ENCODE measurements at places on chromosomes 7 and 10. TPM values are rescaled to one million over a fixed set of nuclear protein-coding genes. Genes with fewer than 3 reads are reported as not detected.

The PPP1R17 gene
- polyA plus RNA-seq, result 0.19 TPM

The CACNB2 gene
- polyA plus RNA-seq, result 1.3 TPM

The DCLRE1C gene
- polyA plus RNA-seq, result 34.7 TPM

The LYZL1 gene
- polyA plus RNA-seq, result not detected

The SMIM30 gene
- 103 TPM for polyA plus RNA-seq

The TLX1 gene
- polyA plus RNA-seq, result not detected

The ZC3HAV1L gene
- polyA plus RNA-seq, result 4.4 TPM

The RP9 gene
- polyA plus RNA-seq, result 22.9 TPM

The CYP2C18 gene
- 0.08 TPM for polyA plus RNA-seq

The HOXA13 gene
- not detected for polyA plus RNA-seq

The TMEM229A gene
- polyA plus RNA-seq, result not detected

The PDZD7 gene
- polyA plus RNA-seq, result not detected

The AKR1C4 gene
- polyA plus RNA-seq, result 0.20 TPM

The PILRA gene
- polyA plus RNA-seq, result 6.6 TPM

The PRTFDC1 gene
- 14.2 TPM for polyA plus RNA-seq

The TSPAN33 gene
- 12.0 TPM for polyA plus RNA-seq

The MRC1 gene
- not detected for polyA plus RNA-seq

The PIP4K2A gene
- polyA plus RNA-seq, result 82.5 TPM

The CFAP46 gene
- polyA plus RNA-seq, result not detected

The DNAJC12 gene
- 4.7 TPM for polyA plus RNA-seq

The NUTM2E gene
- polyA plus RNA-seq, result 0.05 TPM

The NSMCE4A gene
- polyA plus RNA-seq, result 105 TPM

The GOLGA7B gene
- not detected for polyA plus RNA-seq

The MACC1 gene
- 9.0 TPM for polyA plus RNA-seq

The NPC1L1 gene
- not detected for polyA plus RNA-seq

The H2BK1 gene
- polyA plus RNA-seq, result not detected

The ANXA8 gene
- 0.18 TPM for polyA plus RNA-seq

The MYL10 gene
- not detected for polyA plus RNA-seq

The ZNF398 gene
- polyA plus RNA-seq, result 10.9 TPM

The TPK1 gene
- 14.2 TPM for polyA plus RNA-seq

The GSDME gene
- 242 TPM for polyA plus RNA-seq

The TRIM73 gene
- 0.55 TPM for polyA plus RNA-seq

The KNDC1 gene
- 0.01 TPM for polyA plus RNA-seq

The MCU gene
- 24.7 TPM for polyA plus RNA-seq

The CHCHD1 gene
- polyA plus RNA-seq, result 132 TPM

The FXYD4 gene
- not detected for polyA plus RNA-seq

The RPEL1 gene
- polyA plus RNA-seq, result not detected

The NKX2-3 gene
- polyA plus RNA-seq, result not detected

The AQP1 gene
- polyA plus RNA-seq, result not detected

The LLCFC1 gene
- polyA plus RNA-seq, result not detected

Measured in GM12878 (cell line).